ENCODE measurements at places on chromosomes 6 and 20.
A peak's percentile ranks its signal among the peaks of the same experiment; 100 is the strongest.

- DNase-seq, result no peak
Measured at GRCh38 chr20:45578231-45578630, 853 bp downstream of the WFDC8 start.

GRCh38 chr20:10590950-10591671, 82.7 kb downstream of the JAG1 start:
- no peak for DNase-seq

DNA sequence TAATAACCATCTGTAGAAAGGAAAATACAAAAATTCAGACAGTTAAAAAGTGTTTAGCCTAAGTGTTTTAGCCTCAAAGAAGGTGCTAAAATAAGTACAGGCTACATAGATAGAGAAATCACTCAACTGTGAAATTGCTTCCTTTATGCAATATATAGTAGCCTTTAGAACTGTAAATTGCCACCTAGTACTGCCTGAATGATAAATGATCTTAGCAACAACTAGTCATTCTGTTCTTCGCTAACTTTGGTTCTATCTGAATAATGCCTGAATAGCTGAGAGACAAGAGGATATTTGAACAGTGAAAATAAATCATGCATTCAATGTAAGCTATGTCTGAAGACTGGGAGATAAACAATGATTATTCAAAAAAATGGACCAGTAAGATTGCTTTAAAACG, 603.3 kb upstream of the PTCHD4 start:
- no peak for DNase-seq

GRCh38 chr6:21935561-21936028, 342.0 kb downstream of the SOX4 start:
- no peak for DNase-seq

- no peak for DNase-seq
Measured at GRCh38 chr6:83808926-83809325, 44.2 kb upstream of the RIPPLY2 start.

DNA sequence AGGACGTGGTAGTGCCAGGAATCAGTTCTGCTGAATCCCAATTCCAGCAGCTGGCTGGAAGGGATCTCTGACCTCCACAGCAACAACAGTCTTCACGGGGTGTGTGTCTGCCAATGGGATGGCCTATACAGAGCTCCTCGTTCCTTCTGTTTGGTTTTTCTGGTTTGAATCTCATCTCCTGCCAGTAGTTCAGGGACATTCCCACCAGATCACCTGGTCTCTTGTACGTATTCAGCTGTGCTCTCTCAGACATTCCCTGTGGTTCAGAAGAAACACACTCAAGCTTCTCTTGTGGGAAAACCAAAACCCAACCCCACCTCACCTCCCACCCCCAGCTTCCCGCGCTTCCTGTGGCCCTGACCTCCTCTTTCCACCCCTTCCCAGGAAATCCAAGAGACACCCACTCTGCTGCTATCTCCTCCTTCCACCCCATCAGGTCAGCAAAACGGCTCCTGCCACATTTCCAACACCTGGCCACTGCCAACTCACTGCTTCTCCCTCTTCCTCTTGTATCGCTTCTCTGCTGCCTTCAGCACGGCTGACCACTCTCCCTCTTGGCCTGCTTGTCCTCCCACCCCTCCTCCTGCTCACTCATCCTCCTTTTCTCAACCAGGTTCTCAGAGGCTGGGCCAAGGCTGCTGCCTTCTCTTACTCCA, 63.3 kb upstream of the PTGIS start:
- DNase-seq, result no peak

DNA sequence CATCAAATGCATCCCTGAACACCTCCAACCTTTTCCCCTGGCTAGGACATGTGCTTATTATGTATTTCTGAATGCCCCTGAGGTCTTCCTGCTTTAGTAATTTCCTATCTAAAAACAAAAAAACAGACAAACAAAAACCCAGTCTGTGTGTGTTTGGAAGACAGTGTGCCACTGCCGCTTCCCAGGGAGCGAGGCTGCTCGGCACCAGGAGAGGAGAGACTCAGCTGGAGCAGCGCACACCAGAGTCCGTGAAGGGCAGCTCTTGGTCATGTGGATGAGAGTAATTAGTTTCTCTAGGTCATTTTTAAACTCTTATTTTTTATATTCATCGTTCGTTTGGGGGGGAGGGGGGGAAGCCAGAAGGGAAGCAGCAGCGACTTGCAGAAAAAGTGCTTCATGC, 10.0 kb upstream of the ANKRD60 start:
- DNase-seq, result no peak

DNA sequence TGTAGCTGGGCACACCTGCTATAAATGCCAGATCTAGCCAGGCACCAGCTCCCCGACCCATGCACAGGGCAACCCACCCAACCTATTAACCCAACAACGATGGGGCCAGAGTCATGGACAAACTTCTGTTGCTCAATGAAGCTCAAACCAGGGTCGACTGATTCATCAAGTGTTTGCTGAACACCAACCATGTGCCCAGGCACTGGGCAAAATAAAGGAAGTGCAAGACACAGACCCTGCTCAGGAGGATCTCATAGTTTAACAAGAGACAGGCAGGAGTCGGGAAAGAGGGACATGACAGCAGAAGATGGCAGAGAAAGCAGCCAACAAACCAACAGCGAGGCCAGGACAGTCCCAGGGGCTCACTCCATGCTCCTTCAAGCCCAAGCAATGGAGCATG, 18.8 kb downstream of the KCNK5 start:
- DNase-seq, result no peak

DNA sequence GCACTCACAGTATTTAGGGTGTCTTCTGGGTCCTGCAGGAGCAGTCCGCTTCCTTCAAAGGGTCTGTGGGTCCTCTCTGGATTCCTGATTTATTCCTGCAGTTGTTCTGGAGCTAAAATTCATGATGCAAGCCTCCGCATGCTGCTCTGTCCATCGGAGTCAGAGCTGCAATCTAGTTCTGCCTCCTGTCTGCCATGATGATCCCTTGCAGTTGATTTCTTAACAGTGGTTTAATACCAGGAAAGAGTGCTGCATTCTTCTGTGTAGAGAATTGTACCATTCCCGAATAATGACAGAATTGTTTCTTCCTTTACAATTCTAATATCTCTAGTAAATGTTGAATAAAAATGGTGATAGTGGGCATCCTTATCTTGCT, 72.0 kb upstream of the B3GAT2 start:
- no peak for DNase-seq

DNA sequence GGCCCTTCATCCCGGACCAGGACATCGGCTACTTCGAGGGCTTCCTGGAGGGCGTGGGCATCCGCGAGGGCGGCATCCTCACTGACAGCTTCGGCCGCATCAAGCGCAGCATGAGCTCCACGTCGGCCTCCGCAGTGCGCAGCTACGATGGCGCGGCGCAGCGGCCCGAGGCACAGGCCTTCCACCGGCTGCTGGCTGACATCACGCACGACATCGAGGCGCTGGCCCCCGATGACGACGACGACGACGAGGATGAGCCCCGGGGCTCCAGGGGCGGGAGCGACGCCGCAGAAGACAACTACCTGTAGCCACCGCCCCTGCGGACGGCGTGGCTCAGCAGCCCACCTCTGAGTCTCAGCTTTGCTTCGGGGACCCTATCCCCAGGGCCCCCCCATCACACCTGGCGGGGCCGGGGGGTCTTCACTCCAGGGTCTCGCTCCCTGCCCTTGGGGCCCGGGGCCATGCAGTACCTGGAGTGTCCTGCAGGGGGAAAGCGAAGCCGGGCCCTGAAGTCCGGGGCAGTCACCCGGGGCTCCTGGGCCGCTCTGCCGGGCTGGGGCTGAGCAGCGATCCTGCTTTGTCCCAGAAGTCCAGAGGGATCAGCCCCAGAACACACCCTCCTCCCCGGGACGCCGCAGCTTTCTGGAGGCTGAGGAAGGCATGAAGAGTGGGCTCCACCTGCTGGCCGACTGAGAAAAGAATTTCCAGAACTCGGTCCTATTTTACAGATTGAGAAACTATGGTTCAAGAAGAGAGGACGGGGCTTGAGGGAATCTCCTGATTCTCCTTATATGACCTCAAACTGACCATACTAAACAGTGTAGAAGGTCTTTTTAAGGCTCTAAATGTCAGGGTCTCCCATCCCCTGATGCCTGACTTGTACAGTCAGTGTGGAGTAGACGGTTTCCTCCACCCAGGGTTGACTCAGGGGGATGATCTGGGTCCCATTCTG, 20.8 kb upstream of the HCK start:
- DNase-seq, result peak; percentile 18

- no peak for DNase-seq
Measured at GRCh38 chr20:37498066-37498665, 22.9 kb upstream of the NNAT start.

GRCh38 chr6:151056230-151056907, 183.4 kb upstream of the AKAP12 start:
- DNase-seq, result no peak

DNA sequence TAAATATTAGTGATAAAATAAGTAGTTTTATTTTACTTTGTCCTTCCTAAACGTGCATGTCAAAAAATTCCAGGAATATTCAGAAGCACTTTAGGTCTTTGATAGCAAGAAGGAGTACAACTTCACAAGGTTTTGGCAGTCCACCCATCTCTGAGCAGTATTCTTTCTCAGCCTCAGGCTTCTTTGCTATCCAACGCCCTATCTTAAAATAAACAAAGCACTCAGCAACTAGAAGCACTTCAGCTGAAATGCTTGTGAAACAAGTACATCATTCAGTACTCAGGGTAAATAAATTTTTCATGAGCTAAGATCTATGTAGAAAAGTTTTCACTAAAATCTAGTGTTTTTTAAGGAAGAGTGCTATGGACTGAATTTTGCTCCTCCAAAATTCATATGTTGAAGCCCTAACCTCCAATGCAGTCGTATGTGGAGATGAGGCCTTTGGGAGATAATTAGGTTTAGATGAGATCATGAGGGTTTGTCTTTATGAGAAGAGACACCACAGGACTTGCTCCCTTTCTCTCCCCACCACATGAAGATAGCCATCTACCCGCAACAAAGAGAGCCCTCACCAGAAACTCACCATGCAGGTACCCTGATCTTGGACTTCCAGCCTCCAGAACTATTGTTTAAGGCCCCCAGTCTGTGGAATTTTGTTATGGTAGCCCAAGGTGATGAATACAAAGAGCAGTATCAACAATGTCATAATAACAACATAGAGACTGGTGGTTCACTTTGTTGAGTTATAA, 539.1 kb downstream of the TFAP2A start:
- DNase-seq, result no peak

- DNase-seq, result no peak
Measured at GRCh38 chr6:128241216-128241615, 279.2 kb downstream of the PTPRK start.

DNA sequence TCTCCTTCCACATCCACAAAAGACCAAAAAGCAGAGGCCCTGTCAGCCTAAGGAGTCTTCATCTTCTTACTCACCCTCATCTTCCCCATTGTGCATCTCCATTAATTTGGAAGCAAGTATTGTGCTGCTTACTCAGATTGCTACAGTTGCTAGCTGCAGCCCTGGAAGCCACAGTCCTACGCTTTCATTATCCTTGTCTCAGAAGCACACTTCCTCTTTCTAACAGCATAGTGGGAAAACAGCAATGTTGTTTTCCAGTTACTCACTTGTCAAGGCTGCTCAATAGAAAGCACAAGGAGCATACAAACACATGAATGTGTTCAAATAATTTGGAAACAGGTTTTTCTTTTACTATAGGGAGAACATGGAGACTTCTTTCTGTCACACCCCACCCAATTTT, 76.6 kb upstream of the RBM24 start:
- no peak for DNase-seq

DNA sequence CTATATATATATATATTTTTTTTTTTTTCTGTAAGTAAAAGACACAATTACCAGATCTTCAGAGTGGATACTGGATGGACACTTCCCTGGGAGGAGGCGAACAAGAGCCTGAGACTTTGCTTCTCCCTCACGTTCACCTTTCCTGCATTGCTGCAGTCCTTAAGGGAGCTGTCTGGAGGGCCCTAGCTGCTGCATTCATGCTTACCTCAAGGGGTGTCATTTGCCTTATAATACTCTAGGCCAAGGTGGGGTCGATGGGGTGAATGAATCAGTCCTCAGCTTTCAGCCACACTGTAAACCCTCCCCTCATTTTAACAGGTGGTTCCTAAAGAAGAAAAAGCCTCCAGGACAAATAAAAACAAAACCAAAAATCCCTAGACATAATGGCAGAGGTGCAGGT, 34.8 kb upstream of the CD83 start:
- DNase-seq, result no peak

DNA sequence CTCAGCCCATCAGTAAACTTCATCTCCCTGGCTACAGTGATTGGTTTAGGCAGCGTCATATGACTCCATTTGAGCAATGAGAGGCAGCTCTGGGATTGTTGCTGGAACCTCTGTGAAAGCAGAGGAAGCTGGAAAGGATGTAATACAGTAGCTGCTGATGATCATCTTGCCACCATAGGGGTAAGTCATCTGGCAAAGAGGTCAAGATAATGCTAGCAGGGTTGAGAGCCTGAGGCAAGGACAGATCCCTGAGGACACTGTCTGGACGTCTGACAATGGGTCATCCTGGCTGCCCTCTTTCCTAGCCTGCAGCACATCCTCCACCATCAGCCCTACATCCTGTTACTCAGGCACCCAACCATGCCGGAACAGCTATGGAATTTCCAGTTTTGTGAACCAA, 25.5 kb upstream of the FKBP1A start:
- no peak for DNase-seq

GRCh38 chr6:136503303-136504029, 46.8 kb downstream of the MAP7 start:
- no peak for DNase-seq

- no peak for DNase-seq
Measured at GRCh38 chr20:49999329-49999728, 16.5 kb downstream of the SNAI1 start.

GRCh38 chr20:22680031-22680740, 95.8 kb upstream of the FOXA2 start:
- DNase-seq, result no peak

DNA sequence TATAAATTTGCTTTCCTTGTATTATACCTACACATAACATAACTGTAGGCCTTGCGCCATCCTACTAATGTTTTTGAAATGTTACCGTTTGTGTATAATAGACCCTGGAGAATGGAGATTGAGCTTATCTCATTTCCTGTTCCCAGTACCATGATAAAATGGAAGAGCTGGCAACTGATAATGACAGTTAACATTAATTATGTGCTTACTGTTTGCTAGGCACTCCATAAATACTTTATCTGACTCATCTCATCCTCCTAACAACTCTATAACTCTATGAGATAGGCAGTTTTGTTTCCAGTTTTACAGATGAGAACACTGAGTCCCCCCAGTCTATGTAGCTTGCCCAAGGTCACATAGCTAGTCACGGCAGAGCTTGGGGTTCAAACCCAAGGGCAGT, 396.7 kb downstream of the SYNE1 start:
- DNase-seq, result no peak

- DNase-seq, result no peak
Measured at GRCh38 chr20:18005170-18005989, 36.6 kb downstream of the MGME1 start.

- no peak for DNase-seq
Measured at GRCh38 chr6:31794866-31795615, 511 bp downstream of the VARS1 start.

- no peak for DNase-seq
Measured at GRCh38 chr6:7841781-7842468, 68.7 kb downstream of the TXNDC5 start.
